ENCODE measurements at places on chromosomes 6 and 20. TPM values are rescaled to one million over a fixed set of nuclear protein-coding genes. Genes with fewer than 3 reads are reported as not detected.

Gene LY6G6D
- polyA plus RNA-seq = 0.68 TPM

Gene ABHD16B
- not detected for polyA plus RNA-seq

Gene SLC16A10
- polyA plus RNA-seq = 4.7 TPM

Gene NPEPL1
- polyA plus RNA-seq = 50.3 TPM

Gene HTR1E
- polyA plus RNA-seq = not detected

Gene SIRPD
- not detected for polyA plus RNA-seq

Gene EMILIN3
- polyA plus RNA-seq = 39.5 TPM

Gene PDE7B
- 11.1 TPM for polyA plus RNA-seq

Measured in muscle of arm (tissue), 14 donors.